ENCODE measurements at places on chromosomes 4 and X.

DNA sequence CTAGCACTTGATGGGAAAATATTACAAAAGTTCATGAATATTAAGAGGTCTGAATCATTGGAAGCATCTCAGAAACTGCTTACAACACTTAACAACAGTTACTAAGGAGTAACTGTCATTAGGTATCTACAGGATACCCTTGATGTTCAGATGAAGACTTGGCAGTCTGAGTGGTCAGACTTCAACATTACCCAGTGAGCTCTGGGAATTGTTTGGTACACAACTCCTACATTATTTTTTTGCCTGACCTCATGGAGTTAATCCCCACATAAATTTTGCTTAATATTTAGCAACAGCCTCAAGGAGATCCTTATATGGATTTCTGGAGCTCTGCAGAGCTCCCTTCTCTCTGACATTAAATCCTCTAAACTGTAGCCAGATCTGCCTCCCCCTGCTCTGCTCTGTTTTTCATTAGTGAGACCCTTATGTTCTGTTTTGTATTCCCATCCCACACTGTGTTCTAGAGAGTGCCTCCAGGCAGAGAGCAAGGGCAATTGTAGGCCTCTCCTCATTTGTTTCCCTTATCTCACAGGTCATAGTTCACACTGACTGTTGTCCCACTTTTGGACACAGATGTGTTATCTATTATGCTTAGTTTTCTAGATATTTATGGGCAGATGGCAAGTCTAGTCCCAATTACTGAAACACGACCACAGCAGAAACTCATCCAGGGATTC lies 368.8 kb downstream of the GASK1B start:
- no peak for DNase-seq

GRCh38 chr4:78949735-78950134 lies 10.5 kb upstream of the PAQR3 start:
- no peak for DNase-seq

DNA sequence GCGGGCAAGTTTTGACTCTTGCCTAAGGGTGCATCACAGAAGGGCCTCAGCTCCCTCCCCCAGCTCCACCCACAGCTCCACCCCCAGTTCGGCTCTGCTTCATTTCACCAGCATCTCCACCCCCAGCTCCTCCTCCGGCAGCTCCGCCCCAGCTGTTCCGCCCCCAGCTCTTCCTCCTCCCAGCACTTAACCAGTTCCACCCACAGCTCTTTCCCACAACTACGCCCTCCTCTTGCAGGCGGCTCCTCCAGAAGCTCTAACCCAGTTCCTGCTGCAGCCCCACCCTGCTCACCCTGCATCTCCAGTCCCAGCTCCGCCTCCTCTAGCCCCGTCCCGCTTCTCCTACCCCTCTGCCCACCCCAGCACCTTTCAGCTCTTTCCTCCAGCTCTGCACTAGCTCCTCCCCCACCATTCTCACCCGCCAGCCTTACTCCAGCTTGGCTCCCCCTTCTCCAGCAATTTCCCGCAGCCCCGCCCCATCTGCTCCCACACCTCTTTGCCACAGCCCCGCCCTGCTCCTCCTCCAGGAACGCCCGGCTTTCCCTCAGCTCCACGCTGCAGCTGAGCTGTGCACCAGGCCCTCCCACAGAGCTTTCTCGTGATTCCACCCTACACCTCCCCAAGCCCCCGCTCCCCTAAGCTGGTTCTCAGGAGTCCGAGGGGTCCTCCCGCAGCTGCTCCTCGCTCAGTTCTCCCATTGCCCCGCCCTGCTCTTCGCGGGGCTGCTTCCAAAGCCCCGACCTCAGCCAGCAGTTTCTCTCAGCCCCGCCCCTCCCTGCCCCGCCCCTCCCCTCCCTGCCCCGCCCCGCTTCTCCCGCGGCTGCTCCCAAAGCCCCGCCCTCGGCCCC lies 1.3 kb upstream of the EOLA1 start:
- peak; percentile 77 for DNase-seq

GRCh38 chrX:130330706-130331105 lies 9.0 kb upstream of the SLC25A14 start:
- DNase-seq: peak; percentile 7

DNA sequence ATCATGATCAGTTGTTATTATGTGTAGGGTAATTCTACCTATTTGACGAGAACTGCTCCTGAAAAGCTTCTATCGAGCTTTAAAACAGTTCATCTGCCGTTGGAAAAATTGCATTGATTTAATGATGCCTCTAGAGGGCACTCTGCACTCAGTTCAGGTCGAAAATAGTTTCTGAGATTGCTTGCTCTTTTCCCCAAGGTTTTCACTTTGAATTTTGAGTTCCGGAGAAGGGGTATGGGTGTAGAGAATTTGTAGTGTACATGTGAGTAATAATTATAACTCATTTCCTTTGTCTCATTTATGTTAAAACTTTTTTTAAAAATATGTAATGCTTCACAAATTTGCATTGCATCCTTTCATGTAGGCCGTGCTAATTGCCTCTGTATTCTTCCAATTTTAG lies 28.4 kb upstream of the TNIP3 start:
- DNase-seq: no peak

DNA sequence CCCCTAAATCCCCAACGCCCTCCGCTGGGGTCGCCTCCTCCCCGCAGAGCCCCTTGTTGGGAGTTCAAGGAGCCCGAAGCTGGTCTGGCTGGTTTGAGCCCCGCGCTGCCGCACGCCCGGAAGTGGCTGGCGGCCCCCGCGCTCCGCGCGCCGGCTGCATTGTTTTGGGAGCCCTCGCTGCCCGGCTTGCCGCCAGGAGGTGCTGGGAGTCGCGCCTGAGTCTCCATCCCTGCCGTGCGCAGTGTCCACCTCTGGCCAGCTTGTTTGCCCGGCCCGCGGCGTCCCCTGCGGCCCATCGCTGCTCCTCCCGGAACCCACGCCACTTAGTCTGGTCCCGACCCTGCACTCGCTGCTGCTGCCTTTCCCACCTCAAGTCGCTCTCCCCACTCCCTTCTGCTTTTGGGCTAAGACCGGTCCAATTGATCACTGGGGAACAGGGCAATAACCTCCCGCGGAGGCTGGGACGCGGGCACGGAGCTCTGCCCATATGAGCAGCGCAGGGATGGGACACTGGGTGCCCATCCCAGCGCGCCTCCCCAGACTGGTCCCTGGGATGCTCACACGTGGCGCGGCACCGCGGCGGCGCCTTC lies 2.2 kb upstream of the SFRP2 start:
- no peak for DNase-seq

GRCh38 chr4:73704314-73705055 lies 35.9 kb upstream of the CXCL8 start:
- no peak for DNase-seq

GRCh38 chr4:223913-224497 lies 81.3 kb downstream of the ZNF732 start:
- DNase-seq: no peak

GRCh38 chrX:19827088-19827487 lies 60.3 kb downstream of the SH3KBP1 start:
- DNase-seq: no peak

GRCh38 chr4:78149751-78150542 lies 92.8 kb downstream of the FRAS1 start:
- no peak for DNase-seq

DNA sequence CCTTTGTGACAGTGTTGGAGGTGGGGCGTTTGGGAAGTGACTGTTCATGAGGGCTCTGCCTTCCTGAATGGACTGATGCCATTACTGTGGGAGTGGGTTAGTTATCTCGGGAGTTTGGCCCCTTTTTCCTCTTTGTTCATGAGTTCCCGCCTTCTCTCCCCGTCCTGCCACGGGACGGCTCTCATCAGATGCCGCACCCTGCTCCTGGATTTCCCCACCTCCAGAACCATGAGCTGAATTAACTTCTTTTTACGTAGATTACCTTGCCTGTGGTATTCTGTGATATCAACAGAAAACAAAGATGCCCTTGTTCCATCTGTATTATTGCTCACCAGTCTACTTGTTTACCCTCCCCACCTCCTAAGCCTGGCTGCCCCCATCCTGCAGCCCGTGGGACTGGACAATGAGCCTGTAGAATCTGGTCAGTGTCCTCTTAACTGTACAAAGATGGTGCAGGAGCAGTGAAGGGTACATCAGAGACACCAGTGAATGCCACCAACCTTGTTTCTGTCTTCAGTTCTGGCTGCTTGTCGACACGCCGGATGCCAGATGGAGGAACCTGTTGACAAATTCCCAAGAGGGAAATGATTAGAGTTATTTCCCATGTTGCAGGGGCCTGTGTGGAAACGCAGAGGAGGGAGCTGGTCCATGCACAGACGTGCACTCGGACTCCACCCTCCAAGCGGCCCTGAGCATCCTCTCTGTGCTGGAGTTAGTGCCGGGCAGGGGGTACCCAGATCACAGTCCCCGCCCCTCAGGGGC lies 104.7 kb downstream of the ABLIM2 start:
- no peak for DNase-seq

- no peak for DNase-seq
Observed at GRCh38 chr4:4775493-4776004, 83.9 kb upstream of the MSX1 start.

DNA sequence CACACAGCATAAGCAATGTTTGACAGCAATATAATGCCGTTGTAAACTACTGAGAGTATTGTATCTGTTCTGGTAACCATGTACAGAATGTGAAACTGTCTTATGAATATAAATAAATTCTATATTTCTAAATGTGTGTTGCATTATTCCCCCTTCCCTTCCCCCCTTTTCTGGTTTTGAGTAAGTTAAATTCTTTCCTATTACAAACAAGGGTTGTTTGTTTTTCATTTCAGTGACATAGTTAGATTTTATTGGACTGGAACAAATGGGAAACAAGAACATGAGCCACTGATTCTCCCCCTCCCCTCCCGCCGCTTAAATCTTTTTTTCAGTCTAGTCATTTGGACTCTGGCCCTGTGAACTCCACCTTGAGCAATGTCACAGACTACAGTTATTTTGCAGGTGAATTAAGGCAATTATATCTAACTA lies 69.8 kb downstream of the GPAT3 start:
- DNase-seq: no peak

GRCh38 chr4:158840131-158840530 lies 71.3 kb downstream of the FNIP2 start:
- DNase-seq: no peak

GRCh38 chrX:149650162-149650561 lies 18.6 kb upstream of the TMEM185A start:
- no peak for DNase-seq

DNA sequence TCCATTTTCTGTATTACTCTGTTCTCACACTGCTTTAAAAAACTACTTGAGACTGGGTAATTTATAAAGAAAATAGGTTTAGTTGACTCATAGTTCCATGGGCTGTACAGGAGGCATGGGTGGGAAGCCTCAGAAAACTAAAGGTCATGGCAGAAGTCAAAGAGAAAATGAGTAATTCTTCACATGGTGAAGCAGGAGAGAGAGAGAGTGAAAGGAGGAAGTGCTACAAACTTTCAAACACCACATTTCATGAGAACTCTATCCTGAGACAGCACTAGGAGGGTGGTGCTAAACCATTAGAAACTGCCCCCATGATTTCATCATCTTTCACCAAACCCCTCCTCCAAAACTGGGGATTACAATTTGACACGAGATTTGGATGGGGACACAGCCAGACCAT lies 108.0 kb upstream of the PBDC1 start:
- no peak for DNase-seq

Data from stimulated activated CD8-positive, alpha-beta memory T cell treated with anti-CD3 and anti-CD28 coated beads, Interleukin-15, amount 100 ng/mL, for 48 hours (primary cell).